ENCODE measurements at places on chromosomes 6 and 20. TPM values are rescaled to one million over a fixed set of nuclear protein-coding genes. Genes with fewer than 3 reads are reported as not detected.

Gene CRISP2
- polyA plus RNA-seq, result not detected

Gene FAM162B
- polyA plus RNA-seq, result 0.36 TPM

- no peaks in the 10 kb centered on the region for H3K4me1 ChIP-seq
- H3K27me3 ChIP-seq, result peaks cover 28% of the 10 kb centered on the region
- no peak for DNase-seq
- H3K27ac ChIP-seq, result no peak overlapping the region
These were observed 40.7 kb upstream of the SLC2A12 start for GRCh38 chr6:134093007-134093573.

Gene EXOC2
- polyA plus RNA-seq, result 17.2 TPM

GRCh38 chr6:148455674-148456558, 113.3 kb downstream of the SASH1 start:
- peak; percentile 33 for DNase-seq
- H3K4me3 ChIP-seq, result no peak overlapping the region
- H3K36me3 ChIP-seq, result peaks cover 13% of the 10 kb centered on the region
- H3K27me3 ChIP-seq, result no peaks in the 10 kb centered on the region
- peak overlapping the region; percentile 99 for H3K27ac ChIP-seq
- peaks cover 79% of the 10 kb centered on the region for H3K4me1 ChIP-seq
